Calu3 (cell line): ENCODE measurements at places on chromosomes 7 and 10.

DNA sequence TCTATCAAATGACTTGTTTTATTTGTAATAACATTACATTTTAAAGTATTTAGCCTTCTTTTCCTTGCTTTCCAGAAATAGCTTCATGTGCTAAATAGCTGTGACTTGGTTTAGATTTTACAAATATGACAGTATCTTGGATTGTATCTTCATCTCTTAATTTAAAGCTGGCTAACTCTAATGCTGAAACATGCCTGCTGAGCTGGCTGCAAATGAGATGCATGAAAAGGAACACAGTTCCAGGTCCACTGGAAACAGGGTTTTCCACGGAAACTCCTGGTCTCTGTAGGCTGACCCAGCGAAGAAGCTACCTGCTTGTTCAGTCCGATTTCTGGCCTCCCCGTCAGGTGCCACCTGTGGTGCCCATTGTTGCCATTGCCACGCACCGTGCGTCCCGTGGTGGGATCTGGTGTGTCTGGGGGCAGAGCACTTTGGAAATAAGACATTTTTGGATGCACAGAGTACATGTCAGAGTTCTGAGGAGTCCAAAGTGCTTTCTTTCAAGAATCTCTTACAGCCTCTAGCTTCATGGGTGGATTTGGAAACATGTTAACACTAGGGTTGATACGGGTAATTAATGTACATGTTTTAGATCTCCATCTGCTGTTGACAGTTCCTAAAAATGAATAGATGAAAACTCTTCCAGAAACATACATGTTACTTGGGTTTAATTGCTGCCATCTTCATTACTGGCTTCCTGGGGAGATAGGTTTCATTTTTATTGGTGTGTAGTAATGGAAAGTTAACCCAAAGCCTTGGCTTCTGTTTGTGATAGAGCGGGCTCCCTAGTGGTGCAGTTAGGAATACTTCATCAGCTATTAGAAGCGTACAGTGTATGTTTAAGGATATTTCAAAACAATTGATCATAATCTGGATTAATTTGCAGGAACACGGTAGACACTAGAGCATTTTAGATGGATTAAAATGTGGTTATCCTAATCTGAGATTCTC lies 45.0 kb downstream of the SHH start:
- no peak for DNase-seq

- DNase-seq = no peak
Observed at GRCh38 chr10:103847909-103848468, 7.4 kb downstream of the SH3PXD2A start.

DNA sequence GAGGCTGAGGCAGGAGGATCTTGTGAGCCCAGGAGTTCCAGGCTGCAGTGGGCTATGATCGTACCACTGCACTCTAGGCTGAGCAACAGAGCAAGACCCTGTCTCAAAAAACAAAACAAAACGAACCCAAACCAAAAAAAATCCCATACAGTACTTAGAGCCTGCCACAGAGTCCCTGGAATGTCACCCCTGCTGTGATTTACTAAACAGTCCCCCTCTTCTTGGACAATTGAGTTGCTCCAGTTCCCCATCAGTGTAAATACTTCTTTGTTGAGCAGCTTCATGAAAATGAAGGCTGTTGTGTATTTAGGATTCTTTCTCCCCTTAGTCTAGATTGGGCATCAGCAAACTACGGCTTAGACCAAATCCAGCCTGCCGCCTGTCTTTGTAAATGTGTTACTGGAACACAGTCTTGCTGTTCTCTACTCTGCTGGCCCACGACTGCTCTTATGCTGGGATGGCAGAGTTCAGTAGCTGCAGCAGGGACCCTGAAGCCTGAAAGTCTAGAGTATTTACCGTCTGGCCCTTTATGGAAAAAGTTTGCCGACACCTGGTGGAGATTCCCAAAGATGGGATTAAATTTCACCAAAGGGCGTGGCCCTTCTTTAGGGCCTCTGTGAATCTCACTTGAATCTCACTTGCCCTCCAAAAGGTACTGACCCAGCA lies 57.8 kb downstream of the PALD1 start:
- no peak for DNase-seq

- DNase-seq = no peak
Observed at GRCh38 chr7:138876326-138876725, 78.3 kb upstream of the ATP6V0A4 start.

- DNase-seq = no peak
Observed at GRCh38 chr7:45080958-45081669, 7.7 kb downstream of the NACAD start.

- DNase-seq = no peak
Observed at GRCh38 chr7:102320601-102321350, 34.1 kb downstream of the SH2B2 start.

GRCh38 chr10:24716295-24716694 lies 7.4 kb downstream of the ARHGAP21 start:
- DNase-seq = peak; percentile 6

DNA sequence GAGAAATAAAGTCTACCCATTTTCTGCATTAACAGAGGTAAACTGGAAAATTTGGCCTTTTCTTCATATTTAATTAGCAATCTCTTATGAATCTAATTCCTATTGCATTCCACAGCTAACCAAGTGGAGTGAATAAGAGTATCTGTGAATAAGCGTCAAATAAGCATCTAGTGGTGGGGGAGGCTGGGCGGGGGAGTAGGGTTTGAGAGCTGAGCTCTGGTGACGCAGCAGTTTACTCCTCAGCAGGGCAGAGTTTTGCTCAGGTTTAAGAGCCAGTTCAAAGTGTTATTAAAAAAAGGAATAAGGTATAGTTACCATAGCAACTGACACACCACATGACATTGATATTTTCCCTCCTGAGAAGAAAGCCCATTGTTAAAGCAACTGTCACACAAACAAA lies 1346.8 kb upstream of the CELF2 start:
- DNase-seq = no peak

DNA sequence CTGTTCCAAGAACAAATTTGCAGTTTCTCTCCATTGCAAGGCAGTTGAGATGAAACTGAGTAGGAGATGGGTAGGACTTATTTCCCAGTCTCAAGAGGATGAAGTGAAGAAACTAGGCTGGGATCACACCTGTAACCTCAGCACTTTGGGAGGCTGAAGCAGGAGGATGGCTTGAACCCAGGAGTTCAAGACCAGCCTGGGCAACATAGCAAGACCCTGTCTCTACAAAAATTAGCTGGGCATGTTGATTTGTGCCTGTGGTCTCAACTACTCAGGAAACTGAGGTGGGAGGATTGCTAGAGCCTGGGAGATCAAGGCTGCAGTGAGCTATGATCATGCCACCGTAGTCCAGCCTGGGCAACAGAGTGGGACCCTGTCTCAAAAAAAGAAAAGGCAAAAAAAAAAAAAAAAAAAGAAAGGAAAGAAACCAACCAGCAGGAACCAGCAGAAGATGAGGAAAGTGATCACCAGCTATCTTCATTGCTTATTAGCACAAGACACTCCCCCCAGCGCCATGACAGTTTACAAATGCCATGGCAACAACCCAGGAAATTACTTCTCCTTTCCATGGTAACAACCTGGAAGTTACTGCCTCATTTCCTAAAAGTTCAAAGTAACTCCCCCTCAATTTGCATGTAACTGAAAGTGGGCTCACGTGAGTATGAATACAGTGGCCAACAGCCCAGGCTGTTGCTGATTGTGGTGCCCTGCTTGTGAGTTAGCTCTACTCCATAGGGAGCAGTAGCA lies 18.3 kb upstream of the ST8SIA6 start:
- no peak for DNase-seq

DNA sequence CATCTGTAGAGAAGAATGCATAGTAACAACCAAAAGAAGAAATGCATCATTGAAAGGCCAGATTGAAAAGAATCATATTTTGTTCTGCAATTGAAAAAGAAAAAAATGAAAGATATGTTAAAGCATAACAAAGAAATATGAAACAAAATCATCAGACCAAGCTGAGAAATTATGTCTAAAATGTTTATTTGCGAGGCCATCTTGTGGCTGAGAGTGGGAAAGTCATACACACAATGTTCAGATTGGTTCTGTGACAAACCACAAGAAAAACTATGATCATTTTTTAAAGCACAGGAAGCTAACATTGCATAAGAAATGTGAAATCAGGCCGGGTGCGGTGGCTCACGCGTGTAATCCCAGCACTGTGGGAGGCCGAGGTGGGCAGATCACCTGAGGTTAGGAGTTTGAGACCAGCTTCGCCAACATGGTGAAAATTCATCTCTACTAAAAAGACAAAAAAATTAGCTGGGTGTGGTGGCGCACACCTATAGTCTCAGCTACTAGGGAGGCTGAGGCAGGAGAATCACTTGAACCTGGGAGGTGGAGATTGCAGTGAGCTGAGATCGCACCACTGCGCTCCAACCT lies 36.6 kb downstream of the ABCB5 start:
- peak; percentile 23 for DNase-seq

DNA sequence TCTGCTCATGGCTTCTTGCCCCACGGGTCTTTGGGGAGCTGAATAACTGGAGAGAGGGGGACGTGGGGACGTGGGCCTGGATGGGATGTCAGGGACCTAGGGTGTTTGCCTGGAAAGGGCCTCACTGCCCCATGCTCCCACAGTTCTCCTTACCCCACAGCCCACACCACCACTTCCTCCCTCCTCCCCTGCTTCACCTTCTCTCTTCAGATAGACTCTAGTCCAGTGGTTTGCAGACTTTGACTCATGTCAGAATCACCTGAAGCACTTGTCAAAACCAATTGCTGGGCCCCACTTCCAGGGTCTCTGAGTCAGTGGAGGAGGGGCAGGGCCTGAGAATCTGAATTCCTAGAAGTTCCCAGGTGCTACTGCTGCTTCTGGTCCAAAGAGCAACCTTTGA lies 327.4 kb downstream of the RPS24 start:
- no peak for DNase-seq

GRCh38 chr7:16838386-16838785 lies 33.6 kb upstream of the AGR2 start:
- DNase-seq = no peak

- peak; percentile 69 for DNase-seq
Observed at GRCh38 chr7:30276203-30276900, 8.0 kb upstream of the ZNRF2 start.

GRCh38 chr10:125012851-125013528 lies 71.1 kb downstream of the ZRANB1 start:
- DNase-seq = no peak

- DNase-seq = no peak
Observed at GRCh38 chr10:113158183-113158582, 208.1 kb downstream of the TCF7L2 start.

DNA sequence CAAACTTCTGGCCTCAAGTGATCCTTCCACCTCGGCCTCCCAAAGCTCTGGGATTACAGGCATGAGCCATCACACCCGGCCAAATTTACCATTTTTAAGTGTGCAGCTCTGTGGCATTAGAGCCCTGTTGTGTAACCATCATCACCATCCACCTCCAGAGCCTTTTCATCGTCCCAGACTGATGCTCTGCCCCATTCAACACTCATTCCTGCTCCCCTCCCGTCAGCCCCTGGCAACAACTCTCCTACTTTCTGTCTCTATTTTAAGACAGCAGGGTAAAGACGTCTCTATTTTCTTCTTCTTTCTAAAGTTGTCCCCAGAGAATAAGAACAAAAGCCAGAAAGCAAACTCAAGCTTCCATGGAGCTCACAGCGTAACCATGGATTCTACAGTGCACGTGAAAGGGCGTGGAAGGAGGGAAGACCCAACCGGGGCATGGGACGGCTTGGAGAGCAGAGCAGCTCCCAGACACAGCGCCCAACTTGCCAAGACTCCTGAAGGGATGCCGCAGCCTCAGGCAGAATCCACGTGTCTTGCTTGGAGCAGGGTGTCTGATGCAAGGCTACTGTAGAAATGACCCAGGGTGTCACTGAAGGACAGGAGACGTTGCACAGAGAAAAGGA lies 42.7 kb upstream of the PITRM1 start:
- DNase-seq = no peak

DNA sequence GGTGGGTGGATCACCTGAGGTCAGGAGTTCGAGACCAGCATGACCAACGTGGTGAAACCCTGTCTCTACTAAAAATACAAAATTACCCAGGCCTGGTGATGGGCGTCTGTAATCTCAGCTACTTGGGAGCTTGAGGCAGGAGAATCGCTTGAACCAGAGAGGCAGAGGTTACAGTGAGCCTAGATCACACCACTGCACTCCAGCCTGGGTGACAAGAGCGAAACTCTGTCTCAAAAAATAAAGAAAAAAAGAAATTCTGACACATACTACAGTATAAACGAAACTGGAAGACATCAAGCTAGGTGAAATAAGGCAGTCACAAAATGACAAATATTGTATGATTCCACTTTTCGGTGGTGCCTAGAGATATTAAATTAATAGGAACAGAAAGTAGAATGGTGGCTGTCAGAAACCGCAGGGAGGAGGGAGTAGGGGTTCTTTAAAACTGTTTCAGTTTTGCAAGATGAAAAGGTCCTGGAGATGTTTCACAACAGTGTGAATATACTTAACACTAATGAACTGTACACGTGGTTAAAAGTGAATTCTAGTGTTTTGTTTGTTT lies 23.2 kb downstream of the PILRA start:
- no peak for DNase-seq

- no peak for DNase-seq
Observed at GRCh38 chr7:38448054-38448453, 174.6 kb upstream of the TARP start.

- no peak for DNase-seq
Observed at GRCh38 chr10:78817804-78818203, 251.0 kb upstream of the ZMIZ1 start.

DNA sequence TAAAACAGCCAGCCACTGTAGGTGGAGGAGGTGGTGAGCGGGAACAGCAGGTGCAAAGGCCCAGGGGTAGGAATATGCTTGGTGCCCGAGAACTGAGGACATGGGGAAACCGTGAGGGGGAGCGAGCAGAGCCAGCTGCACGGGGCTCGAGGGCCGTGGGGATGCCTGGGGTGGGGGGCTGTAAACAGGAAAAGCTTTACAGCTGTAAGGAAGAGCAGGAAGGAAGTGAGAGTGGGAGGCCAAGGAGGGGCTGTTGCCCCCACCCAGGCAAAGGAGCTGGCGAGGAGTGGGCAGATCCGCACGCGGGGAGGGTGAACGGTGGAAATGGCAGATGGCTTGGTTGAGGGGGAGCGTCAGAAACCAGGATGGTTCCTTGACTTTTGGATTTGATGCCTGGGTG lies 34.4 kb downstream of the ZMIZ1 start:
- DNase-seq = no peak

DNA sequence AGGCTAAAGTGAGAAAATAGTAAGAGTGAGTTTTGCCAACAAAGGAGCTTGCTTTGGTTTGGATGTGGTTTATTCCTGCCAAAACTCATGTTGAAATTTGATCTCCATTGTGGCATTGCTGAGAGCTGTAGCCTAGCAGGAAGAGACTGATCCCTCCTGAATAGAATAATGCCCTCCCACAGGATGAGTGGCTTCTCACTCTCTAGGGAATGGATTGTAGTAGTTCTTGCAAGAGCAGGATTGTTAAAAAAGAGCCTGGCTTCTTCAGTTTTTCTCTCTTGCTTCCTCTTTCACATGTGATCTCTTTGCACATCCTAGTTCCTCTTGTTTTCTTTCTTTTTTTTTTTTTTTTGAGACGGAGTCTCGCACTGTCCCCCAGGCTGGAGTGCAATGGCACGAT lies 34.4 kb downstream of the ASAH2 start:
- no peak for DNase-seq
